Jurkat, Clone E6-1 (cell line): ENCODE measurements at places on chromosomes 7 and 10.
A peak's percentile ranks its signal among the peaks of the same experiment; 100 is the strongest.

DNA sequence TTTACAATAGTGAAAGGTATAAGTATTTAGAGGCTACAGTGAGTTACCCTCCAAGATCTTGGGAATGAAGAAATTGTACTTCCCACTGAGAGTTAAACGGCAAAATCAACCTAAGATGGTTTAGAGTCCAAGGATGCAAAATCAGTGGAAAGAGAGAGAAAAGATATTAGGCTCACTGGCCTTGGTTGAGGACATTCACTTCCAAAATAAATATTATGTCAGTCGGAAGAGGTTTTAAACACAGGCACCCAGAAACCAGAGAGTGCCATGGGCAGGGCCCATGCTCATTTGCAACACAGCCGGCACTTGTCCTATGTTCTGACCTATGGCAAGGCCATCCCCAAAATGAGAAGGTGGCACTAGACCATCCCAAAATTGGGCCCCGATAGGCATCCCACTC lies 3.9 kb upstream of the WDR91 start:
- DNase-seq, result no peak

DNA sequence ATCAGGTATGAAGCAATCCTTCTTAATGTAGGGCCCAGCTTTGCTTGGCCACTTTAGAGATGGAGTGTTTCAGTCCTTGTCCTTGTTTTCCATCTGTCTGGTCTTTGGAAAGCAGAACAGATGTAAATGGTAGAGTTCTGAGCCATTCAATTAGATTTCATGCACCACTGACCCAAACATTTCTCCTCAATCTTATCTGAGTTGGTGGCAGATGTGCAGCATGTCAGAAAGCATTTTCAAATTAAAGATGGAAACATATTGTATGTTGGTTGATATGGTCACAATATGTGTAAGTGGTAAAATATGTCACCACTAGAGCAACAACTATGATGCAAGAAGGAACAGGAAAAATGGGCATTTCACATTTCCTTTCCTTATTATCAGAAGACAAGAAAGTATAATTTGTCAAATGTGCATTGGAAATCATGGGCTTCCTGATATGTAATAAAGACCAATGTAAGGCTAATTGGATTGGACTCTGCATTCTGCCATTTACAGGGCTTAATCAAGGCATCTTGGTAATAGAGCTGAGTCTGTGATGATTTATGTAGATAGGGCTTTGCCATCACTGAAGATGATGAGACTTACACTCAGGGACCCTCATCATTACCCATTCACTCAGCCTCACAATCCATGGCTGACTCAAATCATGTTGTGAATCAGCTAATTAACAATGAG lies 750.7 kb downstream of the NRG3 start:
- no peak for DNase-seq

- peak; percentile 34 for DNase-seq
These were observed 120.1 kb downstream of the PTPN20 start for GRCh38 chr10:47031211-47031900.

DNA sequence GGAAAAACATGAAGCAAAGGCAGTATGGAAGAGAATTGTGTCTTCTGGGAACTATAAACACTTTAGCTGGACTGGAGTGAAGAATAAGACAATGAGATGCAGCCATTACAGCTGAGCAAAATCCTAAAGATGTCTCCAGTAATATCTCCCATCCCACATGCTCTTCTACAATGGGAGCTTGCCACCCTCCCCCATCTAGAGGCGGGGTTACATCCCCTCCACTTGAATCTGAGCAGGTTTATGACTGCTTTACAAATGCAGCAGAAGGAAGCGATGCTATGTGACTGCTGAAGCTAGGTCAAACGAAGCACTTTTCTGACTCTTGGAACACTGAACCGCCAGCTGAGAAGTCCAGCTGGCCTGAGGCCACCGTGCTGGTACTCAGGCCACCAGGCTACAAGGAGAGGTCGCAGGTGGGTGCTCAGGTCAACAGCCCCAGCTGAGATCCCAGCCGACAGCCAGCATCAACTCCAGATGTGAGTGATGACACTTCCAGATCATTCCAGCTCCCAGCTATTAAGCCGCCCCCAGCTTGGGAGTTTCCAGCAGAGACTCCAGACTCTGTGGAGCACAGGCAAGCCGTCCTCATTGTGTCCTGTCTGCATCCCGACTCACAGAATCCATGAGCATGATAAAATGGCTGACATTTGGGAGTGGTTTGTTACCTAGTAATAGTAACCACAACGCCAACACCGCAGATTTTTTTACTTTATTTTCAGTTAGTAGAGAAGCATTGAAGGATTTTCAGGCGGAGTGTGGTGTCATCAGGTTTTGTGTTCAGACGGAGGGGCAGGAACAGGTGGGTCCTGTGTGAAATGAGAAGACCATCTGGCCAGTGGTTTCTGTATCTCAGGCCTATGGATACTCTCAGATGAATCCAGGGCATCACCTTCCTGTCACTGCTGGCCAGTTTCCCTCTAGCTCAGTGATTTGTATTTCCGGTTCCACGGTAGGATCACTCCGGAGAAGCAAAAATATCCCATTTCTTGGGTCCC lies 89.3 kb downstream of the NPY start:
- no peak for DNase-seq

DNA sequence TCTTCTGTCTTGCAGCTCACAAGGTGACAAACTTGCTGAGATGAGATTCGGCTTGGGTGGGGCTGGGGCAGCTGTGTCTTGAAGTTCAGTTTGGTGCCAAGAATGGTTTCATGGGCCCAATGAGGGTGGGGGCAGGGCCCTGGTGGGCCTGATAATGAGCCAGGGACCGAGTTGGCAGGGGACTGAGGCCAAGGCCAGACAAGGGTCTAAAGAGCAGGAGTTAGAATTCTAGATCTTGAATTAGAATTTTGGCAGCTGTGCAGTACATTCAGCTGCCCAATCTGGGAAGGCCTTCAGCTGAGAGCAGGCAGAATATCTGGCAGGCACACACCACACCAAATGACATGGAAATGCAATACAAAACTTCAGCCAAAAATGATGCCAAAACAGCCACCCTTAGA lies 1.5 kb upstream of the JAZF1 start:
- no peak for DNase-seq

- no peak for DNase-seq
These were observed 19.1 kb upstream of the ERVW-1 start for GRCh38 chr7:92496876-92497275.

DNA sequence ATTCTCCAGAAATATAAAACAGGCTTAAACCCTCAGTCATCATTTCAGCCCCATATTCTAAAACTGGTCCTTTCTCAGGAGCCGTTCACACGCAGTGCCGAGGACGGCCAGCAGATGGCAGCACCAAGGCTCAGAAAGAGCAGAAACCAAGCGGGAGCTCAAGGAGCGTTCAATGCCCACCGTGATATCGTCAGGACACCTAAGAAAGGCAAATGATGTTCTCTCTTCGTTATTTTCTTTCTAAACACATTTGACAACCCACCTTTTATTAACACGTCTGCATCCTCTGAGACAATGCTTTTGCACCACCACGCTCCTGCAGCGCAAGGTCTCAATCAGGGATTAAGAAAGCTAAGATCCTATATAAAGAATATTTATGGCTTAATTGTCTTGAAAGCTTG lies 45.7 kb upstream of the RBM33 start:
- DNase-seq, result peak; percentile 67

GRCh38 chr7:66296557-66296956 lies 91.4 kb downstream of the TPST1 start:
- no peak for DNase-seq

GRCh38 chr10:28177944-28178637 lies 124.8 kb downstream of the MPP7 start:
- peak; percentile 11 for DNase-seq

GRCh38 chr10:48604039-48604990 lies 558 bp downstream of the ARHGAP22 start:
- DNase-seq, result no peak

DNA sequence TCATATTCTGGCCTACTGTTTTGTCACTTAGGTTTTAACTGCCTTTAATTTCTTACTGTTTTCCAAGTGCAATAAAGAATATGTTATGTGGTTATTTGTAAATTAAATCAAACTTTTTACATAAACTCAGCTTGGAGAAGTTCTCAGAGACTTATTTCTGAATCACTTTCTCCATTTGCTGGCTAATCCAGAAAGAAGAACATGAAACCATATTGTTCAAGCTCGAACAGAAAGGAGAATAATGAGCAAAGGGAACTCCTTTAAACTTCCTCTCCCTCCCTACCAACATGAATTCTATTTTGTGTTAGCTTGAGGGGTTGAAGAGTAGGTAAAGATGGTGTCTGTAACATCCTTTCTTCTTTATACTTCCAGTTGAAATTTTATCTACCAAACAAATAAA lies 52.3 kb downstream of the SHTN1 start:
- DNase-seq, result no peak

GRCh38 chr10:29522061-29522855 lies 112.5 kb downstream of the SVIL start:
- DNase-seq, result peak; percentile 17

DNA sequence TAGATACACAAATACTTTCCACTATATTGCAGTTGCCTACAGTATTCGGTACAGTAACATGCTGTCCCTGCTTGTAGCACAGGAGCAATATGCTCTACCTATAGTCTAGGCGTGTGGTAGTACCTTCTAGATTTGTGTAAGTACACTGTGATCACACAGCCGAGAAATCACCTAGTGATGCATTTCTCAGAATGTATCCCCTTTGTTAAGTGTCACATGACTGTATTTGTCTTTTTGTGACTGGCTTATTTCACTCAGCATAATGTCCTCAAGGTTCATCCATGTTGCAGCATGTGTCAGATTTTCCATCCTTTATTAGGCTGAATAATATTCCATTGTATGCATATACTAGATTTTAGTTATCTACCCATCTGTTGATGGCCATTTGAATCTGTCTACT lies 61.9 kb downstream of the BTRC start:
- DNase-seq, result no peak

DNA sequence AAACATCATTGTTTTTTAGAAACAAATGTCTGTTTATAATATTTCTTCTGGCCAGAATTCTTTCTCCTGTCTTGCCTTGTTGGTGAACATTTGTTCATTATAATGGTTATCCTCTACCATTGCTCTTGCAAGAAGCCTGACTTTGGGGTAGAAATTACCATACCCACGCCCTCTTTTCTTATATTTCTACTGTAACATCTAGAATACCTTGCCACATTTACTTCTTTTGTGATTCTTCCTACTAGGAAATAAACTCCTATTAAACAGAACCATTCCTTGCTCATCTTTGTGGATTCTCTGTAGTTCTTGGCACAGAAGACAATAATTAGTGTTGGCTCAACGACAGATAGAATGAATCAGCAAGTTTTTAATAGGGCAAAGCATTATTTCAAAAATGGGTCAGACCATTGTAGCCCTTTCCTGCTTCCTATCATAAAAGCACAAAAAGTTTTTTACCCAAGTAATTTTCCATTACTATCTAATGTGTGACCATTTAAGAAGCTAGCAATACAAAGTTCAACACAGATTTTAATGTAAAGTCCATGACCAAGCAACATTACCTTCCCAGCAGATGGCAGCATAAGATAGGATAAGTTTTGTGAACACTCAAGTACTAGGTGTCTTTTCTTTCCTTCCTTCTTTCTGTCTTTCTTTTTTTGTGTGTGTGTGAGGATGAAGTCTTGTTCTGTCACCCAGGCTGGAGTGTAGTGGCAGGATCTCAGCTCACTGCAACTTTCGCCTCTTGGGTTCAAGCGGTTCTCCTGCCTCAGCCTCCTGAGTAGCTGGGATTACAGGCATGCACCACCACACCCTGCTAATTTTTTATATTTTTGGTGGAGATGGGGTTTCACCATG lies 270.4 kb downstream of the HGF start:
- DNase-seq, result peak; percentile 62

GRCh38 chr7:134350709-134351108 lies 34.0 kb upstream of the SLC35B4 start:
- DNase-seq, result no peak

DNA sequence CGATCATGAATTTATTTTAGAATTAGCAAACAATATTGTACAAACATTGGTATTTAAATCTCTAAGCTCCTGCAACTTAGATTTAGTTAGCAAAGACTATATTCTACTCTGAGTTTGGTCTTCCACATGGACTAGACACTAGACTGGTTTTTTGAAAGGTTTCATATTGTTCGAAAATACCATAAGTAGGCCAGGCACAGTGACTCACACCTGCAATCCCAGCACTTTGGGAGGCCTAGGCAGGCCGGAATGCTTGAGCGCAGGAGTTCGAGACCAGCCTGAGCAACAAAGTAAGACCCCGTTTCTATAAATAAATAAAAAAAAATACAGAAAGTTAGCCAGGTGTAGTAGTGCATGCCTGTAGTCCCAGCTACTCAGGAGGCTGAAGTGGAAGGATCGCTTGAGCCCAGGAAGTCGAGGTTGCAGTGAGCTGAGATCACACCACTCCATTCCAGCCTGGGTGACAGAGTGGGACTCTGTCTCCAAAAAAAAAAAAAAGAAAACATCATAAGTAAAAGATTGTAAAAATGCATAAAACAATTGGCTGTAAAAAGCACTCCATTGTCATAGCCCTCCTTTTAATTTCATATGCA lies 73.1 kb downstream of the ABCC2 start:
- no peak for DNase-seq

GRCh38 chr7:151695951-151696541 lies 176.4 kb upstream of the RHEB start:
- no peak for DNase-seq

DNA sequence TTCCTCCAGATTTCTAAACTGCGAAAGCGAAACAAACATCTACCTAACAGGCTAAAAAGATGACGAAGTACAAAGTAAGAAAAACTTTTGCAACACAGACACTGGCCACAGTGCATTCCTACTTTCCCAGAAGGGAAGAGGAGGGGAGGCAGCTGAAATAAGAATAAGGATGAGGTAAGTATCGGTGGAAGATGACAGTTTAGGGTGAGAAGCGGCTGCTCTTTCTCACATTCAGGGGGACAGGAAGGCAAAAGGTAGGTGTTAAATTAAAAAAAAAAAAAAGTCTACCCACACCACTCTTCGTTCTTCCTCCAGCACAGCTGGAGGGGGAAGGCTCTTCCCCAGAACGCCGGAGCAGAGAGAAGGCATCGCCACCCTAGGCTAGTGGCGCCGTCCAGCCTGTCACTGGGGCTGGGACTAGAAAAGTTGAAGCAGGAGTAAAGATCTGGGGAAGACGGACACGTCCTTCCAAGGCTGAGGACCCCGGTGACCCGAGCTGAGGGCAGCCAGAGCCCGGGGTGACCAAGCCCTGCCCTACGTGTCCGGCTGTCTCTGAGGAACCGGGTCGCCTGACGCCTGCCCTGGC lies 846 bp downstream of the DNAJC1 start:
- DNase-seq, result no peak

GRCh38 chr10:73768881-73769280 lies 13.0 kb upstream of the CHCHD1 start:
- DNase-seq, result peak; percentile 71
